ENCODE measurements at places on chromosomes 1 and 21. TPM values are rescaled to one million over a fixed set of nuclear protein-coding genes. Genes with fewer than 3 reads are reported as not detected.

The GOLT1A gene
- total RNA-seq: not detected

The EFCAB14 gene
- 69.3 TPM for total RNA-seq

The OR10Z1 gene
- not detected for total RNA-seq

The OR2T29 gene
- total RNA-seq: not detected

The CXADR gene
- 0.91 TPM for total RNA-seq

All from smooth muscle cell of the pulmonary artery (primary cell).